T-helper 9 cell (primary cell): ENCODE measurements at places on chromosomes 7 and 10.

DNA sequence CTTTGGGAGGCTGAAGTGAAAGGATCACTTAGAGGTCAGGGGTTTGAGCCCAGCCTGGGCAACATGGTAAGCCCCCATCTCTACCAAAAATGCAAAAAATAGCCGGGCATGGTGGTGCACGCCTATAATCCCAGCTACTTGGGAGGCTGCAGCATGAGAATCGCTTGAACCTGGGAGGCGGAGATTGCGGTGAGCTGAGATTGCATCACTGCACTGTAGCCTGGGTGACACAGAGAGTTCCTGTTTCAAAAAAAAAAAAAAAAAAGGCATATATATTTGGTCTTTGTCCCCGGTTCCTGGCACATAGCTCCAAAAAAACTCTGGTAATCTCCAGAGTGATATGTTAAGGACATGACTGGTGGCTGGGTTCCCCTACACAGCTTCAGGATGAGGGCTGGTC is 147.3 kb downstream of the SEC23IP start:
- DNase-seq, result no peak

DNA sequence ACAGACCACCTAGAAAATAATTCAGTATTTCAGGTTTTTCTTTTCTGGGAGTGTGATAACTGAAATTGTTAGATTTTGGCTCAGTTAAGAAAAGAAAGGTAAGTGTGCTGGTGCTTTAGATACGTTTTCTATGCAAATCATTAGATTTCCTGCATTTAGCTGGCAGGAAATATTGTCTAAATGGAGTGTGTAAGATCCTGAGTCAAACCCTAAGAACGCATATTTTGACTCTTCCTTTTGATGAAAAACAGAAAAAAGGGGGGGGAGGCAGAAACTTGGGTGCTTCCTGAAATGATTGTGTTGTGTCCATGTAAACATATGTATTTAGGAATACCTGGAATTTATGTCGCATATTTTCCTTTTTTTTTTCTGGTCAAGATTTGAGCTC is 1.2 kb downstream of the GRK5 start:
- DNase-seq, result no peak

DNA sequence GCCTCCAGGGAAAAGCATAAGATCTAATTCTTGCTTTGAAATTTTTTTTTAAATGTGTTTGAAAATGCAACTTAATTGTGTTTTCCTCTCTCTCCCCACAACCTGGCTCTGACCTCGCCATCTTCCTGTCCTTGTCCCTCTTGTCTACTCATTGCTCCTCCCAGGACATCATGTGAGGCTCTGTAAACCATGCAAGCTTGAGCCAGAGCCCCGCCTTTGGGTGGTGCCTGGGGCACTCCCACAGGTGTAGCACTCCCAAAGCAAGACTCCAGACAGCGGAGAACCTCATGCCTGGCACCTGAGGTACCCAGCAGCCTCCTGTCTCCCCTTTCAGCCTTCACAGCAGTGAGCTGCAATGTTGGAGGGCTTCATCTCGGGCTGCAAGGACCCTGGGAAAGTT is 9.8 kb upstream of the CDHR1 start:
- no peak for DNase-seq

- peak; percentile 50 for DNase-seq
These were observed 411.5 kb upstream of the ZMIZ1 start for GRCh38 chr10:78657163-78657861.

DNA sequence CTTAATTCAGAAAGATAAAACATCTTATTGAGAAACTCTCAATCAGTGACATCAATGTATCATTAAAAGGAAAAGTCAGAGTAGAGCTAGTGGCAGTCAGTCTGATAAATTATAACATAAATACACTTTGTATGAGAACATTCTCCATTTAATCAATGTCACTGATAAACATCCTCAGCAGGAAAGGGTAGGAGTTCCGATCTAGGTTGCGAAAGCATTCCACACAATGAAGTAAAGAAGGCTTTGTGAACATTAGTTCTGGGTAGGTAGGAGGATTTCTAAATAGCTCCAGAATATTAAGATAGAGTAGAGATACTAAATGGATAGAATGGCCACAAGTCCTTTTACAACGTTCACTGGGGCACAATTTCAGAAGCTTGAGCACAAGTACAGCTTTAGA is 179.7 kb upstream of the MALRD1 start:
- DNase-seq, result no peak

GRCh38 chr10:60955316-60955715 is 11.3 kb upstream of the RHOBTB1 start:
- no peak for DNase-seq

- no peak for DNase-seq
These were observed 48.7 kb downstream of the OAT start for GRCh38 chr10:124369986-124370385.

DNA sequence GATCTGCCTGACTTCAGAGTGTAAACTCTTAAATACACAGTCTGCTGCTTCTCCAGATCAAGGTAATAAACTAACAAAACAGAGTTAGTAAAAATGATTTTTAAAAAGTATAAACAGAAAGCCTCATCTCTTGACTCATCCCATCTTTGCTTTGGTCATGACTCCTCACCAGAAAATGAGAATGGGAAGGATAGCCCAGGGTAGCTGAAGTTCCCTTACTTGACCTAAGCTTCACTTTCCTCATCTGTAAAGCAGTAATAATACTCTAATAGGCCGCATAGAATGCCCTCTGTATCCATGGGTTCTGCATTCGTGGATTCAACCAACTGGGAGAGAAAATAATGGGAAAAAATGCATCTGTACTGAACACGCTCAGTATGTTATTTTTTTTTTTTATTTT is 11.3 kb upstream of the SLC25A28 start:
- no peak for DNase-seq

DNA sequence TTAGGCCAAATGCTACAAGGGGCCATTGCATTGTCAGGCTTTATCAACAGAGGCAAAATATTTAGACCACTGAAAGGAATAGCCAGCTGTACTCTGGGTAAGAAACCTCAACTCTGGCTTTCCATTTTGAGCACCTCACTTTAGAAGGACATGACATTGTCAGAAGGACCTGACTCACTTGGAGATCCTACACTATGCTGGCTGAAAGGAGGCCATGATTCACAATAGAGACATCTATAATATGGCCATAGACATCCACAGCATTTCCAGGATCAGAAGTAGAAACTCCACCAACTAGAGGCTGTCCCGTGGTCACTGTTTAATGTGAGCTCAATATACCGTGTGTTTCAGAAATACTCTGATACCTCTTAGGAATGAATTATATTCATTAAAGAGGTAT is 140.9 kb downstream of the BTAF1 start:
- no peak for DNase-seq

DNA sequence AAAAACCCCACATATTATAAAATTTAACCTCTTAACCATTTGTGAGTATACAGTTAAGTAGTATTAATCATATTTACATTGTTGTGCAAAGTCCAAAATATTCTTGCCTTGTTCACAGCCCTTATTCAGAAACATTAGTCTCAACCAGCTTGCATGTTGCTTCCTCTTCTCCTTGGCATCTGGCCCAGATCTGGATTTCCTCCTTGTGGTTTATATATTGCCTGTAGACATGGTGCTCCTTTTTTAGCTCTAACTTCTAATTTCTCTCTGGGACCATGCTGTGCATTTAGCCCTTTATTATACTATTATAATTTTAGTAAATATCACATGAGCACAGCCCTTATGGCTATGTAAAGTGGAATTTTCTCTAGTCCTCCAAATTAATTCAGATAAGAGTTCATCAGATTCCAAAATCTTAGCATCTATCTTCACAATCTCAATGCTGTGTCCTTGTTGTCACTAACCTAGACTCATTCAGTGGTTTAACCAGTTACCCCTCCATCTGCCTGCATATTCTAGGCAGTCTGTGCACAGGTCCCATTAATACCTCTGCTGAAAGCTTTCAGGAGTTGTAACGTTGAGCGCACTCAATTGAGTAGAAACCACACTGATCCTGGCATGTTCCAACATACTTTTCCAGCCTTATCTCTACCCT is 7.9 kb downstream of the CPED1 start:
- peak; percentile 32 for DNase-seq

DNA sequence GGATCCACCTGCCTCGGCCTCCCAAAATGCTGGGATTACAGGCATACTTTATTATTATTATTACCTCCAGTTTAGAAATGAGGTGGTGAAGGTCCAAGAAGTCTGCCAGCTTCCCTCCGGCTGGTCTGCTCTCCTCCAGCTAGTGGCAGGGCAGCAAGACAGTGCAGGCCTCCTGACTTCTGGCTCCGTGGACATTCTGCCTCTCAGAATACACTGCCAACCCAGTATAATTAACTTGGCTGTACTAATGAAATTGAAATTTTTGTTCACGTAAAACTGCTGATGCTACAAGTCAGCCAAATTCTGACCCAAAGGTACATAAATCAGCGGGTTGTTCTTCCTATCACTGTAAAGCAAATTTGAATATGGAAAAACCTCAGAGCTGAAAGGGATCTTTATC is 7.6 kb upstream of the PDE1C start:
- no peak for DNase-seq

DNA sequence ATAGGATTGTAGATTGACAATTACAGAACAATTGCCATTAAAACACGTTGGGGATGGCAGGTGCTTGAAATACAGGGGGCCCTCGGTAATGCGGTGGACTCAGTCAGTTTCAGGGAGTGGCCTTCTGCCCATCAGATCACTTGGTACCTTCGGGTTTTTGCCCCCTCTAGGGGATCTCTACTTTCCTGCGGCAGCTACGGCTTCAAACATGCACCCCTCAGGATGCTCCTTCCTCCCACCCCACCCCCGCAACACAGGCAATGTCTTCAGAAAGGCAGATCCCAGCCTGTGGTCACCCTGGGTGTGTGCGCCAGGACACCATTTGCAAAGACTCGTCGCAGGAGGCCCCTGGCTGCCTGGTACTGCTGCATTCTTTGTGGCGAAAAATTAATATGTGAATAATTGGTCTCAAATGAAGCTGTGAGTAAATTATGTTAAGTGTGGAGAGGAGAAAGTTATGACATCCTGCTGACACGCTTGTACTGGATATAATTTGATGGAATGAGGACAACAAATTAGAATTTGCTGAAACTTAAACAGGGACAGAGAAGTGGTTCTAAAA is 431.0 kb upstream of the MKI67 start:
- no peak for DNase-seq

GRCh38 chr10:98666276-98666675 is 219.5 kb upstream of the HPS1 start:
- no peak for DNase-seq

DNA sequence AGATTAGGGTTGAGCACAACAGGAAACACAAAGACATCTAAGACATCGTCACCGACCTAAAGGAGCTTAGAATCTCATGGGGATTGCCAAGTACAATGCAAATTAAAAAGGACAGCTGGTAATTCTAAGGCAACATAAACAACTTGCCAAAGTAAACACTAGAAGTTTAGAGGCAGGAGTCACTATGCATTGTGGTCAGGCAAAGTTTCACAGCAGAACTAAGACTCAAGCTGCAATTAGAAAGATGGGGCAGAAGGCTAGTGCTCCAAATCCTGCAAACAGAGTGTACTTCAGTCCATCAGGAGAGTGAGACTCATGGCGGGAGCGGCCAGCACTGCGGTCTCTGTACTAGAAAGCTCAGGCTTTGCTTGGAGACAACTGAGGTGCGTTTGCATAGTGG is 52.7 kb downstream of the HIPK2 start:
- DNase-seq, result no peak

DNA sequence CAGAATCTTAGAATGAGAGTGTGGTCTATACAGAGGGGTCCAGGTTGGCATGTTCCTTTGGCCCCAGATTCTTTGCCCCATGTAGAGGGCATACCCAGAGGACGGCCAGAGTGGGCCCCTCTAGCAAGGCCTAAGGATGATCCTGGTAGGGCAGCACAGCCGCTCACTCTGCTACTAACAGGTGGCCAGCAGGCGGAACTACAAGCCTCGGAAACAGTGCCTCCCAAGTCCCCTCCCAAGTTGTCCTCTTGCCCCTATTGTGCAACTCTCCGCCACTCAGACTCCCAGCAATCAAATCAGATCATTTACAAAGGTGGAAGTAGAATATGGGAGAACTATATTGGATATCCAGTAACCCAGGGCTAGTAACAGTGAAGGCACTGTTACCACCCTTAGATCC is 107.4 kb downstream of the STRA8 start:
- no peak for DNase-seq

- no peak for DNase-seq
These were observed 1288.5 kb upstream of the AUTS2 start for GRCh38 chr7:68309806-68310205.

GRCh38 chr10:57249615-57250281 is 888.7 kb upstream of the ZWINT start:
- DNase-seq, result no peak
